M059J (cell line): ENCODE measurements at places on chromosomes 3 and 15. TPM values are rescaled to one million over a fixed set of nuclear protein-coding genes. Genes with fewer than 3 reads are reported as not detected.

FETUB gene
- total RNA-seq, result not detected in 2 replicates

PLAAT1 gene
- total RNA-seq, result 4.8 and 7.1 TPM in 2 replicates

P2RY1 gene
- total RNA-seq, result 0.02 TPM in 1 of 2 replicates, not detected in the other

HIGD2B gene
- total RNA-seq, result 0.20 TPM in 1 of 2 replicates, not detected in the other

TMC3 gene
- total RNA-seq, result not detected in 2 replicates

ATP13A4 gene
- 0.10 TPM in 1 of 2 replicates, not detected in the other for total RNA-seq

LRTM1 gene
- total RNA-seq, result not detected in 2 replicates

CLPX gene
- total RNA-seq, result 22.7 and 27.7 TPM in 2 replicates

BCL6 gene
- 15.4 and 19.2 TPM in 2 replicates for total RNA-seq

OXTR gene
- 47.6 and 68.4 TPM in 2 replicates for total RNA-seq

CKMT1A gene
- not detected in 2 replicates for total RNA-seq

TGM4 gene
- not detected in 2 replicates for total RNA-seq

OSBPL10 gene
- total RNA-seq, result 7.1 and 13.9 TPM in 2 replicates

TTC21A gene
- 0.10 and 1.4 TPM in 2 replicates for total RNA-seq

C3orf70 gene
- total RNA-seq, result not detected in 2 replicates

FRG2C gene
- not detected in 2 replicates for total RNA-seq

MRAS gene
- total RNA-seq, result 11.2 and 14.4 TPM in 2 replicates

SLC25A20 gene
- 14.5 and 28.2 TPM in 2 replicates for total RNA-seq

AHSG gene
- not detected in 2 replicates for total RNA-seq

CORO2B gene
- 6.7 and 10.5 TPM in 2 replicates for total RNA-seq

CFAP20DC gene
- not detected in 2 replicates for total RNA-seq

IMPG2 gene
- under 0.01 TPM in 2 replicates for total RNA-seq

ATP2B2 gene
- total RNA-seq, result not detected in 2 replicates

TRIM59 gene
- 17.4 and 17.8 TPM in 2 replicates for total RNA-seq

CASR gene
- total RNA-seq, result not detected in 2 replicates

CIDEC gene
- total RNA-seq, result not detected in 2 replicates

PXK gene
- 27.1 and 32.2 TPM in 2 replicates for total RNA-seq

C2CD4A gene
- total RNA-seq, result 0.05 TPM in 1 of 2 replicates, not detected in the other

REC114 gene
- not detected in 2 replicates for total RNA-seq

HEMK1 gene
- 5.5 and 7.3 TPM in 2 replicates for total RNA-seq

SATB1 gene
- 0.89 and 2.7 TPM in 2 replicates for total RNA-seq

SLC12A6 gene
- total RNA-seq, result 3.0 and 6.6 TPM in 2 replicates

ZNF619 gene
- total RNA-seq, result 4.1 and 4.4 TPM in 2 replicates

PLA2G4E gene
- not detected in 2 replicates for total RNA-seq
